DMS 273 treated with DMSO at 0.1 percent for 48 hours (cell line): ENCODE measurements at places on chromosomes 1 and 21.

- DNase-seq = peak; percentile 97
These were observed 238.2 kb downstream of the GRIK3 start for GRCh38 chr1:36796106-36796590.

- DNase-seq = no peak
These were observed 2.2 kb downstream of the RUNX1 start for GRCh38 chr21:35046880-35047229.

GRCh38 chr1:45957684-45958083 lies 154.3 kb downstream of the MAST2 start:
- no peak for DNase-seq

DNA sequence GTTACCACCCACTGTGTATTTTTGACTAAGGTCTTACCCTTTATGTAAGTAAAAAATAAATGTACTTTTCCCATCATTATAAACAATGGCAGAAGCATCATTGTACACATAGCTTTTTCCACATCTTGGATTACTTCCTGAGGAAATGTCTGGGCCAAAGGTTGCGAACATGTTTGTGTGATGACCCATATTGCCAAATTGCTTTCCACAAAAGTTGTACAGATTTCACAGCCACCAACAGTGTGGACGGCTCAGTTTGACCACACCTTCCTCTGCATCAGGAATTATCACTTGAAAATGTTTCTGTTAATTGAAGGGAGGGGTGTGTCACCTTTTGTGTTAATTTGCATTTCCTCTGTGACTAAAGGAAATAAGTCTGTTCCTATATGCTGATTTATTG lies 25.7 kb downstream of the AKNAD1 start:
- DNase-seq = no peak

- DNase-seq = no peak
These were observed 16.9 kb downstream of the CCSAP start for GRCh38 chr1:229325853-229326487.

DNA sequence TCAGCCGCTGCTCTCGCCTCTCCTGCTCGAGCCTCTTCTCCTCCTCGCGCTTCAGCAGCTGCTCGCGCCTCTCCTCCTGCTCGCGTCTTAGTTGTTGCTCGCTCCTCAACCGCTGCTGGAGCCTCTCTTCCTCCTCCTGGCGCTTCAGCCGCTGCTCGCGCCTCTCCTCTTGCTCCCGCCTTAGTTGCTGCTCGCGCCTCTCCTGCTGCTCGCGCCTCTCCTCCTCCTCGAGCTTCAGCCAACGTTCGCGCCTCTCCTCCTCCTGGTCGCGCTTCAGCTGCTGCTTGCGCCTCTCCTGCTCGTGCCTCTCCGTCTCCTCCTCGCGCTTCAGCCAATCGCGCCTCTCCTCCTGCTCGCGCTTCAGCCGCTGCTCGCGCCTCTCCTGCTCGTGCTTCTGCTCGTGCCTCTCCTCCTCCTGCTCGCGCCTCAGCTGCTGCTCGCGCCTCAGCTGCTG lies 3.7 kb downstream of the TCHH start:
- DNase-seq = peak; percentile 86
